Regular cardiac myocyte (primary cell): ENCODE measurements at places on chromosomes 13 and 19. TPM values are rescaled to one million over a fixed set of nuclear protein-coding genes. Genes with fewer than 3 reads are reported as not detected.

Gene GPR183
- 0.19 and 0.28 TPM in 2 replicates for total RNA-seq

Gene SLITRK1
- not detected in 2 replicates for total RNA-seq

Gene SELENOV
- total RNA-seq: not detected in 2 replicates

Gene CNN1
- total RNA-seq: 10.2 and 56.1 TPM in 2 replicates
